ENCODE measurements at places on chromosomes 3 and 15. TPM values are rescaled to one million over a fixed set of nuclear protein-coding genes. Genes with fewer than 3 reads are reported as not detected.

The ZNF662 gene
- total RNA-seq = 3.3 TPM

The STRA6 gene
- total RNA-seq = 0.17 TPM

The FBXW12 gene
- total RNA-seq = not detected

The CA12 gene
- total RNA-seq = 48.4 TPM

The SLCO3A1 gene
- 7.7 TPM for total RNA-seq

The STRC gene
- 0.17 TPM for total RNA-seq

The KLHL24 gene
- total RNA-seq = 131 TPM

The CIB2 gene
- total RNA-seq = 3.1 TPM

The MCTP2 gene
- total RNA-seq = 5.6 TPM

The LRRIQ4 gene
- total RNA-seq = under 0.01 TPM

The EXD1 gene
- 0.17 TPM for total RNA-seq

The PYGO1 gene
- total RNA-seq = 10.1 TPM

The CYP8B1 gene
- not detected for total RNA-seq

The TMCO5A gene
- not detected for total RNA-seq

The EAF2 gene
- 2.1 TPM for total RNA-seq

The SLC27A2 gene
- total RNA-seq = 0.66 TPM

The BCL6 gene
- total RNA-seq = 32.6 TPM

The CIDEC gene
- not detected for total RNA-seq

The GABRB3 gene
- total RNA-seq = 1.5 TPM

DNA sequence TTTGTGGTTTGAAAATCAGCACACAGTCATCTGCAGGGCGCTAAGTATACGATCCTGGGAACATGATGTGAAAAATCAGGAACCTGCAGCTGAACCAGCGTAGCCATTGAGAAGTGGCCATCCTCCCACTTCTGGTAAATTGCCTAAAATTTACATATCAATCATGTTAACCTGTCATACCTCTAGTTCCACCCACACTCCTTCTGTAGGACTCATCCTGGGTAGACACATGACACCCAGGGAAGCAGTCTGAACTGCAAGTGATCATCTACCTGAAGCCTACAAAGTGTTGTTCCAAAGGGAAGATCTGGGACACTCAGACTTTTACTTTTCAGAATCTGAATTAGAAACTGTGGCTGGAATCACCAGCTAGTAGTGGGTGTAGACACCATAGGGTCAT lies 5.5 kb upstream of the PSMD6 start:
- DNase-seq = no peak
- H3K27ac ChIP-seq = no peak overlapping the region
- H3K27me3 ChIP-seq = peaks cover 2% of the 10 kb centered on the region
- H3K4me3 ChIP-seq = no peak overlapping the region

GRCh38 chr15:76584868-76585575 lies 248.4 kb downstream of the ISL2 start:
- no peak overlapping the region for H3K4me3 ChIP-seq
- H3K27ac ChIP-seq = no peak overlapping the region
- H3K4me1 ChIP-seq = no peaks in the 10 kb centered on the region

DNA sequence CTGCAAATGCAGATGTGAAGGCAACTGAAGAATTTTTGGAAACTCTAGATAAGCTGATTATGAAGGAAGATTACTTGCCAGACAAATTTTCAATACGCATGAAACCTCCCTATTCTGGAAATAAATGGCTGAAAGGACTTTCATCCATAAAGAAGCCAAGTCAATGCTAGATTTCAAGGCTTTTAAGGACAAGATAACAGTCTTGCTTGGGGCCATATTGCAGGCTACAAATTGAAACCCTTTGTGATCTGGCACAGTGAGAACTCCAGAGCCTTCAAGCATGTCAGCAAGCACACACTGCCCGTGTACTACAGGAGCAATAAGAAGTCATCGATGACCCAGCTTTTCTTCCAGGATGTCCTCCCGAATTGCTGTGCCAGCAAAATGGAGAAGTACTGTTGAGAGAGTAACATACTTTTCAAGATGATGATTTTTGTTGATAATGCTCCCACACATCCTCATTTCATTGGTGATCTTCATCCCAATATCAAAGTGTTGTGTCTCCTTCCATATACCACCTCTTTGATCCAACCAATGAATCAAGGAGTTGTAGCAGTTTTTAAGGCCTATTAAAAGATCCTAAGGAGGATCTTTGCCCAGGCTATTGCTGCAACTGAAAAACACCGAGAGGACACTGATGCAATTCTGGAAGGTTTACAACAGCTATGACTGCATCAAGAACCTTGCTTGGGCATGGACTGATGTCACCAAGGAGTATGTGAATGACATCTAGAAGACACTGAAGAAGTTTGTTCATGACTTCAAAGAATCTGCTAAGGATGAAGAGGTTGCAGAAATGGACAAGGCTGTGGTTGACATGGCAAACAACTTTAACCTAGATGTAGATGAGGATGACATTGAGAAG lies 20.3 kb downstream of the CALML4 start:
- no peak overlapping the region for H3K4me3 ChIP-seq
- no peaks in the 10 kb centered on the region for H3K36me3 ChIP-seq
- H3K4me1 ChIP-seq = peaks cover 7% of the 10 kb centered on the region

DNA sequence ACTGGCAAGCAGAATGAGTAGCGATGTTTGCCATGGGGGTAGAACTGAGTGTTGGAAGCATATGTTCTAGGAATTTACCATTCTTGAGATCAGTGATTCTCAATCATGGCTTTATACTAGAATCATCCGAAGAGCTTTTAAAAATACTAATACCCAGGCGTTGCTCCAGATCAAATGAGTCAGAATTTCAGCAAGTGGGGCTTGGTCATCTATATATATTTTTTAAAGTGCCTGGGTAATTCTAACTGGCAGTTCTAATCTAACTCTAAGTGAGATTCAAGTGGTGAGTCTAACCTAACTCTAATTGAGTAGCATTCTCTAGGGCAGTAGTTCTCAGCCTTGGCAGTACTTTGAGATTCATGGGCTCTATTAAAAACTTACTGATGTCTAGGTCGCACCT lies 20.8 kb downstream of the TM4SF1 start:
- H3K4me3 ChIP-seq = no peak overlapping the region
- peak; percentile 58 for DNase-seq
- H3K27me3 ChIP-seq = no peaks in the 10 kb centered on the region
- no peaks in the 10 kb centered on the region for H3K36me3 ChIP-seq
- no peak overlapping the region for H3K27ac ChIP-seq

- no peak overlapping the region for H3K4me3 ChIP-seq
- no peaks in the 10 kb centered on the region for H3K36me3 ChIP-seq
- peaks cover 2% of the 10 kb centered on the region for H3K27me3 ChIP-seq
- no peak overlapping the region for H3K27ac ChIP-seq
- no peaks in the 10 kb centered on the region for H3K4me1 ChIP-seq
Measured at GRCh38 chr15:85171736-85172135, 190.1 kb downstream of the PDE8A start.

GRCh38 chr3:189133768-189134167 lies 38.0 kb upstream of the TPRG1 start:
- no peak overlapping the region for H3K27ac ChIP-seq
- no peak for DNase-seq
- H3K27me3 ChIP-seq = peaks cover 3% of the 10 kb centered on the region
- H3K36me3 ChIP-seq = no peaks in the 10 kb centered on the region
- H3K4me3 ChIP-seq = no peak overlapping the region

DNA sequence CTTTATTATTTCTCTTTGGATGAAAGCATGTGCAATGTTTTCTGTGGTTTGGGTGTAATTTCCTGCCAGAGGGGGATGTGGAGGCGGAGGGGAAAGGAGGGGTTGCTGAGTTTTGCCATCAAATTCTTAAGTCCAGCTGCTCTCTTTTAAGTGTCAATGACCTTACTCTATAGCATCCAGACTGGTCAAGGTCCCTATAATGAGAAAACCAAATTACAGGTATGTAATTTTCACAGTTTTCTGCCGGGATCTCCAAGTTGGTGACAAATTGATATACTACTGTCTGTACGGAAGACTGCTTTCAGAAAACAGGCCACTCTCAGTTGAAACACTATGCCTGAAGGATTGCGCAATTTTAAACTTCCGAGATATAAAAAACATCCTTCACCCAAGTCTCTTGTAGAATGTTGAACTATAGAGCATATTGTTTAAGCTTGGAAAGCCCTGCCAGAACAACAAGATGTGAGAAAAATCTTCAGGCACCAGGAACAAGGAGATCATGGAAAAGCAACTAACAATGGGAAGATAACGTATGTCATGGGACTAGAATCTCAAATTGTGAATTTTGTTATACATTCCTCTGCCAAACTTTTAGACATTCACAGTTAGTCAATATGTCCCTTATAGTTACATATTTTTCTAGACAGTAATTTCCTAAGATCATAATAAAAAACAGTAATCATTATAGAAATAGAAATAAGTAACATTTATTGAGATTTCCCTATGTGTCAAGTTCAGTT lies 300.7 kb upstream of the SATB1 start:
- no peaks in the 10 kb centered on the region for H3K36me3 ChIP-seq
- H3K27me3 ChIP-seq = no peaks in the 10 kb centered on the region
- DNase-seq = no peak
- H3K4me1 ChIP-seq = no peaks in the 10 kb centered on the region

DNA sequence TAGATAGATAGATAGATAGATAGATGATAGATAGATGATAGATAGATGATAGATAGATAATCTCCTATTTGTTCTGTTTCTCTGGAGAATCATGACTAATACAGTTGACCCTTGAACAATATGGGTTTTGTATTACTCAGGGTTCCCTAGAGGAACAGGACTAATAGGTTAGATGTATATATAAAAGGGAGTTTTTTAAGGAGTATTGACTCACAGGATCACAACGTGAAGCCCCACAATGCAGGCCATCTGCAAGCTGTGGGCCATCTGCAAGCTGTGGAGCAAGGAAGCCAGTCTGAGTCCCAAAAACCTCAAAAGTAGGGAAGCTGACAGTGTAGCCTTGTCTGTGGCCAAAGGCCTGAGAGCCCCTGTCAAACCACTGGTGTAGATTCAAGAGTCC lies 67.6 kb downstream of the PYDC2 start:
- no peaks in the 10 kb centered on the region for H3K4me1 ChIP-seq
- no peaks in the 10 kb centered on the region for H3K27me3 ChIP-seq
- no peak overlapping the region for H3K27ac ChIP-seq
- no peak overlapping the region for H3K4me3 ChIP-seq

- no peak for DNase-seq
- no peak overlapping the region for H3K4me3 ChIP-seq
- H3K36me3 ChIP-seq = no peaks in the 10 kb centered on the region
- no peaks in the 10 kb centered on the region for H3K27me3 ChIP-seq
- H3K4me1 ChIP-seq = no peaks in the 10 kb centered on the region
- no peak overlapping the region for H3K27ac ChIP-seq
Measured at GRCh38 chr3:136733317-136733833, 18.8 kb downstream of the STAG1 start.

- peaks cover 2% of the 10 kb centered on the region for H3K4me1 ChIP-seq
- DNase-seq = peak; percentile 66
- H3K27ac ChIP-seq = no peak overlapping the region
- H3K4me3 ChIP-seq = no peak overlapping the region
- no peaks in the 10 kb centered on the region for H3K27me3 ChIP-seq
Measured at GRCh38 chr3:122484985-122485384, 29.8 kb downstream of the KPNA1 start.

- H3K4me3 ChIP-seq = peak overlapping the region; percentile 63
- no peak overlapping the region for H3K27ac ChIP-seq
- no peaks in the 10 kb centered on the region for H3K27me3 ChIP-seq
Measured at GRCh38 chr3:76311941-76312340, 526.6 kb upstream of the ZNF717 start.

DNA sequence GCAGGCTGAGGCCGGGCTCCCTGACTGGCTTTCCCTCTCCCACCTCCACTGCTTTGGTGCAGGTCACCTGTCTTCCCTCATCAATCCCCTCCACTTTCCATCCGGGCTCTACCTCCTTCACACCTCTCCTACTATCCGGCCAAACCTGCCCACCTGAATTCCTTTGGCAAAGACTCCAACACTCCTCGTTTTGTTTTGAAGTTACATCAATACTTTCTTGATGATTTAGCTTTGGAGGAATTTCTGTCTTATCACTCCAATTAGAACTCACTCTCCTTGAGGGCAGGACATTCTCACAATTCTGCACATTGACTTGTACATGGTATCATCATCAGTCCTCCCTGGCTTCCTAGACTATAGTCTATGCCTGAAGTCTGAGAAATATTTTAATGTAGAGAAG lies 20.4 kb downstream of the LDHAL6B start:
- no peak overlapping the region for H3K27ac ChIP-seq
- H3K4me1 ChIP-seq = peaks cover 11% of the 10 kb centered on the region
- H3K4me3 ChIP-seq = no peak overlapping the region
- peaks cover 5% of the 10 kb centered on the region for H3K36me3 ChIP-seq
- no peak for DNase-seq
- no peaks in the 10 kb centered on the region for H3K27me3 ChIP-seq

DNA sequence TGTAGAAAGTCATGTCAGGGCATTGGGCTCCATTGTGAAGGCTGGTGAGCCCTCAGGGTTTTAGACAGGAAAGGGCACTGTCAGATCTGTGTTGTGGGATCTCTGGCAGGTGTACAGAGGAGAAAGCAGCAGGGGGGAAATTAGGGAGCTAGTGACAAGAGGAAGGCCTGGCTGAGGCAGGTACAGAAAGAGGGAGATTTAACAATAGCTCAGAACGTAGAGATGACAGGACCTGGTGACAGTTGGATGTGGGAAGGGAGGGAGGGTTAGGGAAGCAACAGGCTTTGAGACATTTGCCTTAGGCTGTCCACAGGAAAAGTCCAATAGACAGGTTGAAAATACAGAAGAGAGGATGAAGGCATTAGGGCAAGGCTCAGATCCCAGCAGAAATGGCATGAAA lies 288.1 kb downstream of the EPHB1 start:
- H3K4me3 ChIP-seq = no peak overlapping the region
- H3K36me3 ChIP-seq = no peaks in the 10 kb centered on the region
- no peaks in the 10 kb centered on the region for H3K27me3 ChIP-seq
- DNase-seq = no peak
- no peaks in the 10 kb centered on the region for H3K4me1 ChIP-seq
- H3K27ac ChIP-seq = no peak overlapping the region

- no peak overlapping the region for H3K27ac ChIP-seq
- no peaks in the 10 kb centered on the region for H3K4me1 ChIP-seq
- no peak overlapping the region for H3K4me3 ChIP-seq
- H3K27me3 ChIP-seq = no peaks in the 10 kb centered on the region
- no peaks in the 10 kb centered on the region for H3K36me3 ChIP-seq
Measured at GRCh38 chr15:80689716-80690115, 5.4 kb upstream of the ABHD17C start.

- no peaks in the 10 kb centered on the region for H3K27me3 ChIP-seq
- H3K4me1 ChIP-seq = no peaks in the 10 kb centered on the region
- no peaks in the 10 kb centered on the region for H3K36me3 ChIP-seq
Measured at GRCh38 chr3:160232014-160232413, 6.8 kb downstream of the C3orf80 start.

- no peaks in the 10 kb centered on the region for H3K36me3 ChIP-seq
- peak overlapping the region; percentile 82 for H3K27ac ChIP-seq
- peak; percentile 67 for DNase-seq
- no peaks in the 10 kb centered on the region for H3K27me3 ChIP-seq
- H3K4me1 ChIP-seq = peaks cover 7% of the 10 kb centered on the region
Measured at GRCh38 chr3:197750396-197750831, 731 bp downstream of the FYTTD1 start.

- no peaks in the 10 kb centered on the region for H3K36me3 ChIP-seq
- DNase-seq = no peak
- H3K4me3 ChIP-seq = no peak overlapping the region
- no peaks in the 10 kb centered on the region for H3K4me1 ChIP-seq
- H3K27ac ChIP-seq = no peak overlapping the region
Measured at GRCh38 chr3:5799398-5799797, 611.9 kb downstream of the EDEM1 start.
